NCI-H1417 treated with DMSO at 0.1 percent for 48 hours (cell line): ENCODE measurements at places on chromosomes 6 and 20.

GRCh38 chr20:10114598-10114997 is 79.8 kb downstream of the ANKEF1 start:
- DNase-seq = no peak

- no peak for DNase-seq
These were observed 133.7 kb upstream of the TBX18 start for GRCh38 chr6:84897988-84898594.

GRCh38 chr6:30901436-30901835 is 6.6 kb upstream of the GTF2H4 start:
- no peak for DNase-seq

GRCh38 chr6:138107752-138108592 is 753 bp upstream of the PERP start:
- DNase-seq = peak; percentile 65

GRCh38 chr6:14964556-14965270 is 281.2 kb upstream of the JARID2 start:
- DNase-seq = no peak

DNA sequence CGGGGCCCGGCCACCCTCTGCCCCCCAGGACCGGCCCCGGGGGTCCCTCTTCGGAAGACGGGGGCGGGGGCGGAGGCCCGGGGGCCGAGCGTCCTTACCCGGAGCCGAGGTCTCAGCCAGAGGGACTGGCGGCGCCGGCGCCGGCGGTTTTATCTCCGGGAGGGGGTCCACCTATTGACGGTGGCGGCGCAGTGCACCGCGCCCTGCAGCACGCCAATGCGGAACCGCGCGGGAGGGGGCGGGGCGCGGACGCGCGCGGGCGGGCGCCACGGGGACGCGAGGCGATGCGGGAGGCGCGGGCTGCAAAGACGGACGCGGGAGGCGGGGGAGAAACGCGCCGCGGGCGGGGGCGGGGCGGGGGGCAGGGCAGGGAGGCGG is at the start of gene EEF1A2:
Gene EEF1A2, minus strand, starts transcription at position 124 of the 378 bp plus-strand sequence. CDS start 1,320 bp downstream, outside the sequence.
- no peak for DNase-seq

DNA sequence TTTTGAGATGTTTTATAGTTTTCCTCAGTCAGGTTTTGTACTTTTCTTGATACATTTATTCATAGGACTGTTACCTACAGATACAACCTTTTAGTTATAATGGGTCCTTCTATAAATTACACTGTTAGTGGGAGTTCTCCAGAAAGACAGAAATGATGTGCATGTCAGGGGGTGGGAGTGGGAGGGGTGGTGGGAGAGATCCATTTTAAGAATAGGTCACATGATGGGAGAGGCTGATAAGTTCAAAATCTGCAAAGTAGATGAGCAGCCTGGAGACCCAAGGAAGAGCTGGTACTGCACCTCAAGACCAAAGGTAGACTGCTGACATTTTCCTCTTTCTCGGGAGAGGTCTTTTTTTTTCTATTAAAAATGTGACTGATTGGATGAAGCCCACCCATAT is 408.0 kb upstream of the GJE1 start:
- DNase-seq = no peak

GRCh38 chr6:110233770-110234374 is 53.6 kb downstream of the CDC40 start:
- DNase-seq = no peak
